Umbilical cord (tissue), 2 donors: ENCODE measurements at places on chromosomes 11 and 22.

DNA sequence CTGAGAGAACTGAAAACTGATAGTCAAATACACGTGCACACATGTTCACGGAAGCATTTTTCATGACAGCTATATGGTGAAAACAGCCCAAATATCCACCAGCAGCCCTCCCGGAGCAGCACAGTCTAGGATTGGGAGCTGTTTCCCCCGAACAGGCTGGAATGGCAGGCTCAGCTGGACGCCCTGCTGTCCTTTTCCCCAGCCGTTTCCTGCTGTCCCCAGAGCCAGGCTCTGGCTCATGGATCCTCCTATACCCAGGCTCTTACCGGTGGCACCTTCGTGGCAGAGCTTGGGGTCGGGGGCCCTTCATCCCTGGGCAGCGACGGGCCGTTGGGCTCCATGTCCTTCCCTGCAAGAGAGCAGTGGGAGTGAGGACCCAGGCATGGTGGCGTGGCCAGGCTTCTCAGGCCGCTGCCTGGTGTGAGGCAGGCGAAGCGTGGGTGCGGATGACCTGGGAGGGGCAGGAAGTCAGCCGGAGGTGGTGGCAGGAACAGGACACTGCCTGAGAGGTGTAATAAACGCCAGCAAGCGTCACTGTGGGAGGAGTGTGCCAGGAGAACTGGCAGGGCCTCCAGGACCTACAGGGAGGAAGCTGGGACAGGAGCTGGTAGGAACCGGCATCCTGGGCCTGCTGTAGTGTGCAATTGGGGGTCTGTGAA, 38.8 kb downstream of the OSBPL5 start:
- DNase-seq, result no peak

DNA sequence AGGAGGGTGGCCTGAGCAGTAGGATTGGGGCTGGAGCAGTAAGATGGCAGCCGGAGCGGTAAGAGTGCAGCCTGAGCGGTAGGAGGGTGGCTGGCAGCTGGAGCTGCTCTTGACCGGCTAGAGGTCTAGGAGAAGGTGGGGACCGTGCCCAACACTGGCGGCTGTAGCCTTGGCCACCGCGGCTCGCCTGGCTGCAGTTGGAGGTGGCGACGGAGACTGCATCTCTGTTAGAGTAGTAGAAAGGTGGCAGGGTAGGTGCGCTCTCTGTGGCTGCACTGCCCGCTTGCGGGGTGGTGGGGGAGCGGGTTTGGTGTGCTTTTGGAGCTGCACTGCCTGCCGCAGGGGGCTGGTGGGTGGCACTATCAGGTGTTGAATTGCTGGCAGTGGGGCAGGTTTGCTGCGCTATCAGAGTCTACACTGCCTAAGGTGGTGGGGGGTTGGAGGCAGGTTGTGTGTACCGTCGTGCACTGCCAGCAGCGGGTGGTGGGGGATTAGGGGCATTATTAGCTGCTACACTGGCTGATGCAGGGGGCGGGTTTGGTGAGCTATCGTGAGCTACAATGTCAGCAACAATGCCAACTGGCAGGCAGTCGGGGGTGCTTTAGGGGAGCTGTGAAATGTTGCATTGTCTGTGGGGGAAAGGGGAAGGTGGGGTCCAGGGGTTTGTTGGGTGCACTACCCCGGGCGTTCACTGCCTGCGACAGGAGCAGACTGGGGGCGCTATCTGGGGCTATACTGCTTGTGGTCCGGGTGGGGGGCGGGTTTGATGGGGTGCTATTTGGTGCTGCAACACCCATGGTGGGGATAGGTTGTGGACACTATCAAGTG, 4461.3 kb upstream of the OR11H1 start:
- no peak for DNase-seq

DNA sequence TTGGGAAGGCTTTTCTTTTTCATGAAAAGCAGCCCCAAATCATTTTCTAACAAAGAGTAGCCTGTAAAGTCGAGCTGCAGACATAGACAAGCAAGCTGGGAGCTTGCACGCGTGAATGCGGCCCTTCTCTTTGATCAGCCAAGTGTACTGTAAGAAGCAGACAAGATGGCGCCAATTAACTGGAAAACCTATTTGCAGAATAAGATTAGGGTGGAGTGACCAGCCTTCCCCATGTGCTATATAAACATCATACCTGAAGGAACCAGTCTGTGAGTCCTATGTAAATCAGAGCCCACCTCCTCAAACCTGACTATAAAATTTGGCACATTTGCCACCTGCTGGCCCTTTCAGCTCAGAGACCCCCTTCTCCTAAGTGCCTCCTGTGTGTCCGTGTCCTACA, 982.7 kb downstream of the OPCML start:
- DNase-seq, result no peak

- DNase-seq, result peak; percentile 32
Observed at GRCh38 chr11:465896-466530, 15.9 kb downstream of the PTDSS2 start.

DNA sequence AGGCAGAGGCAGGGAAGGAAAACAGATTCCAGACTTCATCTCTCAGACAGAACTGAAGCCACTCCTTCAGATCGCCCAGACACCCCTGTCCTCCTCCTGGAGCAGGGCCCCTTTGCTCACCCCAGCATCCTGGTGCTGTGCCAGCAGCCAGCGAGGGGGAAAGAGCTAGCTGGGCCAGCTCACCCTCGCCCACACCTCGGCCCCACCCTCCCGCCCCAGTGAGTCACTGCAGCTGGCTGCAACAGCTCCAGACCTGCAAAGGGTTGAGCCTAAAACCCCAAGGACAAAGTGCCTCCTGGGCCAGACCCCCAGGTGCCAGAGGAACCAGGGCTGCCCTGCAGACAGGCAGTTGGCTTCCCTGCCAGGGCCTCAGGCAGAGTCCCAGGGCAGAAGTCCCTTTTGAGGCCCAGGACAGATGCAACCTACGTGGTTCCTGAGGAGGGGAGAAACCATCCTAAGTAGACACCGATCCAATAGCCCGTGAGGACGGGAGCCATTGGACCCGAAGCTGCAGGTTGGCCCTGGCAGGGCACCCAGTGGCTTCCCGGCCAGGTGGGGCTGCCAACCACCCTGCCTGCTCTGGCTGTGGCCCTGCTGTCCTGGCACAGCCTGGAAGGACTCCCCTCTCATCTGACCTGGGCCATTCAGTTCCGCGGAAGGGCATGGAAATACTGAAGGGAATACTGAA, 7.2 kb downstream of the AHNAK start:
- DNase-seq, result peak; percentile 97

DNA sequence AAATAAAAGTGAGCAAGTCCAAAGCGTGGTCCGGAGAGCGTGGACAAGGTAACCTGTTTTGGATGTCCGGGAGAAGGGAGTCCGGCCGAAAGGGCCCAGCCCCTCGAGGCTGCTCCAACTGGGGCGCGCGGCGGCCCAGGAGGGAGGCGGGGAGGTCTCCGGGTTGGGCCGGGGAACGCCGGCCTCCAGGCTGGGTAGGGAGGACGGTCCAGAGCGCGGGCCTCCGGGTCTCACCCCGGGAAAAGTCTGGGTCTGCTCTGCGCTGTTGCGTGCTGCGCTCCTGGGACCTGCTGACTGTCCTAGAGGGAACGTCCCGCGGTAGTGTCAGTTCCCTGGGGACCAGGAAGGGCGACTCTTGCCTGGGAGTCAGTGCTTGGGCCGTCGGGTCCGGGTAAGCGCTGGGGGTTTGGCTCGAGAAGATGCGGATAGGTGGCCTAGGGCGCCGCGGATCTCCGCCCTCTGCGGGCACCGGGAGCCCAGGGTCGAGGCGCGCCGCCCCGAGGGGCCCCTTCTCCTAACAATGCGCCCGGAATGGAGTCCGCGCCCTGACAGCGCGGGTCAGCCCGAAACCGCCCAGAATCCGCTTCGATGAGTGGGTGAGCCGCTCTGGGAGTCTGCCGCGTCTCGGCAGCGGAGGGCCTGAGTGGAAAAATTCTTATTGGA, 988 bp upstream of the FLI1 start:
- no peak for DNase-seq

- no peak for DNase-seq
Observed at GRCh38 chr22:28398355-28398754, 281.3 kb downstream of the TTC28 start.

DNA sequence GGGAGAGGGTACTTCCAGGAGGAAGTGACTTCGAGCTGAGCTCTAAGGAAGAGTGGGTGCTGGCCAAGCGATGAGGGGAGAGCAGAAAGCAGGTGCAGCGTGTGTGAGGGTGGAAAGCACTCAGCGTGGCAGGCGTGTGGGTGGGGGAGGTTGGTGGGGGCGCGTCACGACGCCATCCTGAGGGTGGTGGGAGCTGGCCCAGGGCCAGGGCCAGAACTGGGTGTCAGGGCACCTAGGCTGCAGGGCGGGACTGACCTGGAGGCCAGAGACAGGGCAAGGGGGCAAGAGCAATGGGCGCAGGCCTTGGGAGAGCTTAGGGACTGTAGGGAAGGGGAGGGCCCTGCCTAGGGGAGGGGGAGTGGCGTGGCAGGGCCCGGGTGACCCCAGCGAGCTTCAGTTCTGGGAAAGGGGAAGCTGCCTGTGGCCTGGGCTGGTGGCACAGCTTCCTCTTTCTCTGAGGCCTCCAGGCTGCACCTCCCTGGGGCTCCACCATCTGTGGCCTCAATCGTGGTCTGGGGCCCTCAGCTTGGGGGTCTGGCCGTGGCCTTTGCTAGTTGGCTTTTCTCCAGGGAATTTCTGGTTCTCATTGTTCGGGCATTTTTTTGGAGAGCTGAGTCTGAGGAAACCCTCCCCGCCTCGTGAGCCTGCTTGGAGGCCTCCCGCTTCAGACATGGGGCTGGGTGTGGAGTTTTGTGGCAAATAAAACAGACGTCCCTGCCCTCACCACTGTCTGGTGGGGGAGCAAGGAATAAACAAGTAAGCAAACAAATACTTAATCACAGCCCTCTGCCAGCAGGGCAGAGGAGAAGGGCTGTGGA, 8.9 kb downstream of the RELT start:
- peak; percentile 67 for DNase-seq

DNA sequence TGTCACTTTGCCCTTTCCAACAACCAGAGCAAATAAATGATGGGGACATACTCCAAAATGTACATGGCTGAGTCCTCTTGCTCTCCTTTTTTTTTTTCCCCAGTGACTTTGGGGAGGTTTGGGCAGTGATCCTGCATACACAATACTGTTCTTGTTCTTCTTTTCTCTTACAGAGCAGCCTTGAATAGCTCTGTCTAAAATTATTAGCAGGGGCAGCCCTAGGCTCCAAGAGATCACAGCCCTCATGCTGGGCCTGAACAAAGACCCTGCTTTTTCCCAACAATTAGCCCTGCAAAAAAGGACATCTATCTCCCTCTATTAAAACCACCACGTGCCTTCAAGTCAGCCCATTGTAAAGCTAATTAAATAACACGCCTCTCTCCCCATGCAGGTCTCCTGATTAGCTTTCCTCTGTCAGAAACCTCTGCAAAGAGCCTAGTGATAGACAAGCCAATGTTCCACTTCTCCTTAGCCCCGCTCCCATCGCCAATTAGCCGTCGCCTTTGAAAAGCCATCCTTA, 54.7 kb downstream of the ETS1 start:
- no peak for DNase-seq

DNA sequence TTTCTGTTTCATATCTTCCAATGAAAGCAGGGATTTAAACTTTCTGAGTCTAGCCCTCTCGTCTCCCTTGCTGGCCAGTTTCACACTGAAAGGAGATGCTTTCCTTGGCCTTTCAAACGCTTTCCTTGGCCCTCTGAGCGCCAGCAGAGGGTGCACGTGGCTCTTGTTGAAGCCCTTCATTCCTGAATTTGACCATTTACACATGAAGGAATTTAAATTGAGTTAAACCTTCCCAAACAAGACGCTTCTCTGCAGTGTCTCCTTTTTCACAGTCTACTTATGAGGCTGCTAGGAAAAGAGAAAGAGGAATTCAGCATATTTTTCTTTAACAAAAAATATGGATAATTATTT, 21.6 kb downstream of the NNMT start:
- no peak for DNase-seq

DNA sequence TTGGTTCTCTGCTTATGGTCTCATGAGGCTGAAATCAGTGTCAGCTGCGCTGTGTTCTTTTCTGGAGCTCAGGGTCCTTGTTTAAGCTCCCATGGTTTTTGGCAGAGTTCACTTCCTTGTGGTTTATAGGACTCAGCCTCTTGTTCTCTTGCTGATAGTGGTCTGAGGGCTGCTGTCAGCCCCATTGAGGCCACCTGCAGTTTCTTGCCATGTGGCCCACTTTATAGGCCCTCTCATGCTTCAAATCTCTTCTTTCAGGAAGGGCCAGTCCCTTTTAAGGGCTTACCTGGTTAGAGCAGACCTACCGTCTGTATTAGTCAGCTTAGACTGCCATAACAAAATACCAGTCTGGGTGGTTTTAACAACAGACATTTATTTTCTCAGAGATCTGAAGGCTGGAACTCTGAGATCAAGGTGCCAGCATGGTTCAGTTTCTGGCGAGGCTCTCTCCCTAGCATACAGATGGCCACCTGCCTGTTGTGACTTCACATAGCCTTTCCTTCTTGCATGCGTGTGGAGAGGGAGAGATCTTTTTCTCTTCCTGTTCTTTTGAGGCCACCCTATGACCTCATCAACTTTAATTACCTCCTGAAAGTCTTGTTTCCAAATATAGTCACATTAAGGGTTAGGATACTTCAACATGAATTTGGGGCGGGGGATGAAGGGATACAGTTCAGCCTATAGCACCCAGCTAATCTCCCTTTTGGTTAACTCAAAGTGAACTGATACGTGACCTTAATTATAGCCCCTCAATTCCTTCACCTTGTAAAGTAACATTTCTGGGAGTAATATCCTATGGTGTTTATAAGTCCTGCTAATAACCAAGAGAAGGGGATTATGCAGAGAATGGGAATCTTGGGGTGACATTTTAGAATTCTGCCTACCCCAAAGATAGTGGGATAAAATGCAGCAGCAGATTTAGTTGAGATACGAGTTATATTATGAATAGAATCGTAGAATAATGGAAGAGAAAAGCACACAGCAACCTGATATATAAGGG, 131.8 kb downstream of the UVRAG start:
- no peak for DNase-seq

GRCh38 chr11:105315287-105315686, 175.7 kb upstream of the CARD18 start:
- DNase-seq, result no peak

GRCh38 chr11:80414181-80415165, 973.6 kb upstream of the TENM4 start:
- DNase-seq, result no peak

GRCh38 chr22:28911304-28911690, 27.9 kb downstream of the ZNRF3 start:
- DNase-seq, result no peak

DNA sequence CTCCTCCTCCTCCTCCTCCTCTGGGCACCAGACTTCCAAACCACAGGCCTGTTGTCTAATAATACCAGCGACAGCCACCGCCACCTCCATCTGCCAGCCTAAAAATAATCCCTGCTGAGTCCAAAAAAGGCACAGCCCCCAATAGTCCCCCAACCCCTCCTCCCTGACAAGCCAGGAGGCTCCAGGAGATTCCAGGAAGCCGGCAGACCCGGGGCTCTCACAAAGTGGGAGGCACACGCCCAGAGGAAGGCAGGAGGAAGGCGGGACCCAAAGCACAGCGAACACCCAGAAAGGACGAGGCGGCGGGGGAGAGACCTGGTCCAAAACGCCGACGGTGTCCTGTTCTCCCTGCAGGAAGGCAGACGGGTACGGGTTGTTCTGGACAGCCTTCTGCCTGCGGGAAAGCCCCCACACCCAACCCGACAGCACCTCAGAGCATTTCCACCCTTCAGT, 5.9 kb downstream of the IGSF9B start:
- peak; percentile 50 for DNase-seq

- no peak for DNase-seq
Observed at GRCh38 chr11:86941077-86941870, 13.9 kb downstream of the FZD4 start.

GRCh38 chr11:115653926-115654325, 149.7 kb upstream of the CADM1 start:
- peak; percentile 73 for DNase-seq

GRCh38 chr11:113419454-113420003, 31.9 kb downstream of the ANKK1 start:
- DNase-seq, result no peak

- peak; percentile 92 for DNase-seq
Observed at GRCh38 chr22:28917747-28918549, 34.6 kb downstream of the ZNRF3 start.
